ENCODE measurements at places on chromosomes 16 and 17. TPM values are rescaled to one million over a fixed set of nuclear protein-coding genes. Genes with fewer than 3 reads are reported as not detected.

The KCNJ16 gene
- total RNA-seq = not detected

The GJC1 gene
- 2.7 TPM for total RNA-seq

DNA sequence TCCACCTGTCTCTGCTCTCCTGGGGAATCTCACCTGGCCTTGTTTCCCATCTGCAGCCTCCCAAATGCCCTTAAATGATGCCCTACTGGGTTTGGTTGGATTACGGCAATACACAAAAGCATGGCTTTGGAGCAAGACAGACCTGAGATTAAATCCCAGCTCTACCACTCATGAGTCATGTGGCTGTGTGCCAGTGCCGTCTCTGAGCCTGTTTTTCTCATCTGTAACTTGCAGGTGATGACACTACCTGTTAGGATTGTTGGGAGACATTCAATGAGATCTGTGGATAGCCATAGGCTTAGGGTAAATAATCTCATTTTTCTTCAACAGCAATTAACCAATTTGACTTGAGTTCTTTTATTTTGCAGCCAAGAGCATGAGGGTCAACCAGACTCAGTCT lies 240.3 kb downstream of the MAF start:
- no peak overlapping the region for H3K4me3 ChIP-seq
- no peaks in the 10 kb centered on the region for H3K27me3 ChIP-seq
- H3K27ac ChIP-seq = no peak overlapping the region
- DNase-seq = no peak
- no peaks in the 10 kb centered on the region for H3K36me3 ChIP-seq
- H3K4me1 ChIP-seq = peaks cover 39% of the 10 kb centered on the region

- DNase-seq = no peak
- no peaks in the 10 kb centered on the region for H3K27me3 ChIP-seq
- no peak overlapping the region for H3K4me3 ChIP-seq
- peaks cover 21% of the 10 kb centered on the region for H3K4me1 ChIP-seq
- no peak overlapping the region for H3K27ac ChIP-seq
- H3K36me3 ChIP-seq = peaks cover 2% of the 10 kb centered on the region
Observed at GRCh38 chr16:23145608-23146007, 3.6 kb downstream of the USP31 start.

The LLGL1 gene
- 27.3 TPM for total RNA-seq

The ATXN1L gene
- 14.6 TPM for total RNA-seq

DNA sequence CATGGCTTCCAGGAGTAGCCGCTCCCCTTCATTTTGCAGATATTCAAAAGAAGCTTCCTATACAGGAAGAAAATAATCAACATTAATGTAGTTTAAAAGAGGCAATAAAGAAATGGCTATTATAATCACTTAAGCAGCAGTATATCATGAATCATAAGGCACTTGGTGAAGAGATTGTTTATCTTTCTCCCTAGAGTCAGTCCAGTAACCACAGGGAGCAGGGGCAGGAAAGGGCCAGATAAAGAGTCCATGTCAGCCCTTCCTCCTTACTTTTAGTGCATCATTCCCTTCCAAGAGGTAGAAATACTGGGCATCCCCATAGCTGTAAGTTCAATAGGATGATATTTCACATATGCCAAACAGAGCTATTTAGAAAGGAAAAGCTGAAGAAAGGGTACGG lies 184.6 kb upstream of the C17orf78 start:
- no peaks in the 10 kb centered on the region for H3K27me3 ChIP-seq
- peaks cover 4% of the 10 kb centered on the region for H3K4me1 ChIP-seq
- peaks cover 48% of the 10 kb centered on the region for H3K36me3 ChIP-seq
- H3K4me3 ChIP-seq = no peak overlapping the region

The TTLL6 gene
- not detected for total RNA-seq

The TMIGD1 gene
- total RNA-seq = not detected

All from activated CD4-positive, alpha-beta memory T cell treated with anti-CD3 and anti-CD28 coated beads for 36 hours (primary cell).